Ascending aorta (tissue), 2 donors: ENCODE measurements at places on chromosomes 4 and X.

- DNase-seq, result no peak
Measured at GRCh38 chr4:74724979-74725378, 69.3 kb downstream of the BTC start.

DNA sequence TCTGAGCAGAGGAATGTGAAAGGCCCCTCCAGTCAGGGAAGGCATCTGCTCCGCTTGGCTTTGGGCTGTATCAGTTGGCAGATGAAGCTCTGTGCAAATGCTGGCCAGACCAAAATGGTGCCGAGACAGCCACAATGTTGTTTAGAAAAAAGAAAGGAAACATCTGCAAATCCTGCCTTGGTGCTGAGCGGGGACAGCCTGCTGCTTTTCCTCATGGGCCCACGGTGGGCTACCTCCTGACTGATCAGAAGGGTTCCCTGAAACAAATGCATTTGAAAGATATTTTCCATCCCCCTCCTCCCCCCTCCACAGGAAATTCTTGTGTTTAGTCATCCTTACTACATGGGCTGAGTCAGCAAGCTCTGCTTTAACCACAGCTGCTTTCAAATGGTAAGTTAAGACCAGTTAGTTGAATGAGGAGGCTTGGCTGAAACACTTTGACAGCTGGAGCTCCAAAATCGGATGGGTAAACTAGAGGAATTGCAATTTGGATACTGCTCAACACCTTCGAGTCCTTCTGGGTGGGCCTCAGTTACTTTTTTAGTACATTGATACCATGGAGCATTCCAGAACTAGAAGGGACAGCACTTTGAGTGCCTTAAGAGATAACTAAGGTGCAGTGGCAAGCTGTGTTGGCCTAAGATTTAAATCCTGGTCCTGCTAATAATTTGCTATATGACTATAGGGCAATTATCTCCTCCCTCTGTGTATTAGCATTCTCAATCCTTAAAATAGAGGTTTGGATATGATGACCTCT is 36.0 kb downstream of the PLAC1 start:
- DNase-seq, result no peak

DNA sequence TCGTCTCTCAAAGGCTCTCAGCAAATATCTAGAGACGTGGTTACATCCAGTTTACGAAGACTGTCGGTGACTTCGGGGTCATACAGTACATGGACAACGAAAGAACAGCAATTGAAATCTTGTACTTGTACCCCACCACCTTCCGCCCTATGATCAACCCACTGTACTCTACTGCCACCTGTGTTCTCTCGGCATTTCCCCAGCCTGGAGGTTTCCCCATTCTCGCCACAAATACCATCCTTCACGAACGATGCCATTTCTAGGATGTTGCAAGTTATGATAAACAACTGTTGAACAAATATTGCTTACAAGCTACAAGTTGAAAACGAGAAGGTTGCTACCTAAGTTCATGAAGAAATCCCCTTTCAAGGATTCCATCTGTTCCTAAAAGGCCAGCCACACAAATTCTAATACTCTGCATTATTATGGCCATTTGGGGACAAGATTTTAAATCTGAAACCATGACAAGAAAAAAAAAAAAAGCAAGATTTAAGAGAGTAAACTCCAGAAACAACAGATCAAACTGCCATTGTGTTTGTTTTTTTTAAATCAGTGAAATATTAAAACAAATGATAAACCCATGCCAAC is 1.6 kb downstream of the APBB2 start:
- peak; percentile 74 for DNase-seq

DNA sequence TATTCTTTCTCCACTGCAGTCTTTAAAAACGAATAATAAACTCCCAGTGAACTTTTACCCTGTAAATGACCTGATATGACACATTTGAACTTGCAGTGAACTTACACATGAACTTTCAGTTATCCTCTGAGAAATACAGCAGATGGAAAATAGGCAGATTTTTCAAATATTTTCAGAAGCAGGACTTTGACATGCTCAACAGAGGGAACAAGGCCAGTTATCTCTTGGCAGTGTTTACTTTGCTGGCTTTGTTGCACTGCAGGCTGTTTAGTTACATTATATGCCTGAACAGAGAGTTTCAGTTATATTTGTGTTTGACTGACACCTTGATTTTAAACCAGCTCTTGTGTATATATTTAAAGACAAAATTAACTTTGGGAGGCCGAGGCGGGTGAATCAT is 47.6 kb upstream of the FGG start:
- no peak for DNase-seq

DNA sequence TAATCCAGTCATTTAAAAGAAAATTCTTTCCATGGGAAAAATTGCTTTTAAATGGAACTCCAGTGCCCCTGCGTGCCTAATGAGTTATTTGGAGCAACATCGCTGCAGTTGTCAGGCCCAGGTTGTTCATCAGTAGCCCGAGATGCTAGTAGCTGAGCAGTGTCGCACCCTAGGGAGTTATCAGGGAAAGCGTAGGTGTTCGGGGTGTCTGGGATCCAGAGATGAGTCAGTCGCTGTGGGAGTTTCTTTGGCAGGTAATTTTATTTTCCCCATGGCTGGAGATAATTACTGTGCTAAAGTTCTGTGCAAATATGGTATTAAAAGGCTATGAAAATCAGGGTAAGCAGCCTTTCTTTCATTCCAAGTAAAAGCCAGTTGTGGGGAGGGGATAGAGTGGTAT is 49.4 kb downstream of the ANXA3 start:
- DNase-seq, result no peak

- DNase-seq, result no peak
Measured at GRCh38 chrX:38770152-38770551, 31.1 kb upstream of the MID1IP1 start.

DNA sequence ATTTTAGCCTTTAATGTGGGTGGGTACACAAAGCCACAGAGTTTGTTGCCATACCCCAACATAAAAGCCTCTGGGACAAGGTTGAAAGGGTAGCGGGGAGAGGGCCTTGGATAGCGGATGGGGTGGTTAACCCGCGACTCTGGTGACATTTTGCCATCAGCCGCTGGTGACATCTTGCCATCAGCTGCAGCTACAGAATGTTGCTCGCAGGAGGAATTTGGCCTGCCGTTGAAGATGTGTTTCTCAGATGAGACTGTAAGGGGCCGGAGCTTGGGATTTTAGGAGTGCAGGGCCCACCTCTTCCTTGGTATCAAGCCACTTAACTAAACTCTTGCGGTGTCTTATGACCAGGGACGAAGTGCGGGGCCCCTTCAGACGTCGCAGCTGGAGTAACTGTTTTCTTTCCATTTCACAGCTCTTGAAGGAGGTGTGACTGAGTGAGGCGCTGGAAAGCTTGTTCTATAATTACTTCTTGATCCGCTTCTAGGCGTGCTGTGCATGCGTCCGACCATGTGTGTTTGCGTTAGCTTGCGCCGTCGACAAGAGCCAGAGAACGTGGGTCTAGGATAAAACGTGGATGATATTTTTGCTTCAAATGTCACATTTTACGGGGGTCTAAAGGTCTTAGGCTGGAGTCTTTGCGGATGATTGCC is 820 bp upstream of the RASL11B start:
- DNase-seq, result no peak

DNA sequence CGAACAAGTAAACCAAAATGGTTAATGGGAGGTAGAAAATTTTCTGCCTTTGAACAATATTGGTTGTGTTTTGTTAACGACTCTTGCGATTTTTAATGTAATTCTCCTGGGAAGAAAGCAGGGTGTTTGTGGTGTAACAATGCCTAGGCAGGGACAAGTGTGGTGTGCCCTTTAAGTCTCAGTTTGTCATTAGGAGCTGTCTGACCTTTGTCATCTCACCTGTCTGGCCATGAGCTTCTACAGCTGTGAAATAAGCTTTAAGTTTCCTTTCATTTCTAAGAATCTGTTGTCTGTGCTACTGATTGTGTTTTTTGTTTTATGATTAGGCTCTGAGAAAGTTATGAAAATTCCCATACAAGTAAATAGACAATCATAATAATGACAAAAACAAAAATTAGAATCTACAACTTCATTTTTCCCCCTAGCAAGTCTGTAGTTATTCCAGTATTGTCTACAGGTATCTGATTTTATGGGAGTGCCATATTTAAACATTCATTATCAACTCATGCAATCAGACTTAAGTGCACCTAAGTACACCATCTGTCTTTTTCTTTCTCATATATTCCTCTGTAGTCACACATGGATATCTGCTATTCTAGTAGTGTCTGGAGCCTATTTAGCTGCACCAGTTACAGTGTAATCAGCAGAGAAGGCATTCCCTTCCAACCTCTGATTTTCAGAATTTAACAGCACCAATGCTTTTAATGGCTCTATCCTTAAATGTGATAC is 203.5 kb downstream of the PPARGC1A start:
- no peak for DNase-seq

DNA sequence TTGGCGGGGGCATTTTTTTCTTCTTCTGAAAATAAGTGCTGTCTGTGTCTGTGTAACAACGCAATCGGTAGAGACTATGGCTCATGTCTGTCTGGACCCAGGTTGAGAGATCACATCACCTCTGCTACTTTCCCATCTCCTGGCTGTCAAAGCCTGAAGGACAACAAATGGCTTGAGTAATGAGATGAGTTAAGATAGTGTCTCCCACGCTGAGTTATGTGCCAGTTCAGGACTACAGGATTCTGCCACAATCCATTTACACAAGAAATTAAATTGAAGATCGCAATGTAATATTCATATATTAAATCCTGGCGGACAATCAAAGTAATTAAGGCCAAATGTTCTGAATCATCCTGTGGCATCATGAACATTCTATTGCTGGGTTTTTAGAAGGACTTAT is 16.5 kb upstream of the ARHGAP36 start:
- DNase-seq, result no peak
